ENCODE measurements at places on chromosomes 13 and 19.

GRCh38 chr13:75647126-75647784, 11.1 kb downstream of the LMO7 start:
- DNase-seq, result no peak

DNA sequence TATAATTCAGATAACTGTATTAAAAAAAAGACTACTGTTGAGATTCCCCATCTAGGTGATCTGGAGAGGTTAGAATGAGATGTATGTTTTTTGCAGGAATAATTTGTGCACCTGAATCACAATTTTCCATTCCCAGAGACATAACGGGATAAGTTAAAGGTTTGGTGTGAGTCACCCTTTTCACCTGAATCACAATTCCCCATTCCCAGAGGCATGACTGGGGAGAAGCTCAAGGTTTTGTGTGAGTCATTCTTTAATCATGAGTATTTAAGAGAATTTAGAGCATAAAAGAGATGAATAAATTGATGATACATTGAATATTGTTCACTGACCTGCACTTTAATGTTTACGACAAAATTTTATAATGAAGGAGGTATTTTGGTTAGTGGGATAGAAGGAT, 9.0 kb downstream of the OR7A5 start:
- DNase-seq, result no peak

DNA sequence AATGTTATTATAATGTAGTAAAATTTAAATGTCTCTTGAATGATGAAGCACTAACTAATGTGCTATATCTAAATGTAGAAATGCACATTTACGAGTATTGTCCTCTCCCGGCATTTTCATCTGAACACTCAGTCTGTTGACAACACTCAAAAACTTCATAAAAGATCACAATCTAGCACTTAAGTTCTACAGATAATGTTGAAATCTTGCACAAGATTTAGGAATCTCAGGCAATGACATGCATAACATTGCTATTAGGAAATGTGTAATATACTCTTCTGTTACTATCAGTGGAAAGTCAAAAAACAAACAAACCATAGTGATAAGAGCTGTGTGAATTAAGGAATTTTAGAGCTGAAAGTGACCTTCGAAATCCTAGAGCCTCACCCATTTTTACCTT, 37.5 kb upstream of the XPO4 start:
- no peak for DNase-seq

GRCh38 chr13:86090181-86090580, 291.0 kb upstream of the SLITRK6 start:
- no peak for DNase-seq

- DNase-seq, result no peak
Measured at GRCh38 chr13:28583651-28584091, 75.3 kb upstream of the POMP start.

- DNase-seq, result no peak
Measured at GRCh38 chr19:17159466-17160393, 55.4 kb upstream of the USE1 start.

DNA sequence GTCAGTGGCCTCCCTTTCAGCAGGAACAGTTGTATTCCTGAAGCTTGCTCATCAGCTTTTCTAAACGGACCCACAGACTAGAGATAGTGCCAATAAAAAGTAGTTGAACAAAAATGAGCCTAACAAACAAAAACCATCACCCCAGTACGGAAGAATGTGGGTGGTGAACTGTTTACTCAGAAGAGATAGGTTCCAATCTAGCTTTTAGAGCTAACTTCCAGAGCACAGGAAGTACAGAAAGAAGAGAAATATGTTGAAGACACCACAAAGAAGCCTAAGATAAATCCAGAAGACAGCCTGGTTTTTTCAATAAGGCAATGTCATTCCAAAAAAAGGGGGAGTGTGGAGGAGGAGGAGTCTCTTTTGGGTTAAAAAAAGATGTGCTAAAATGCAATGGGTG, 2.8 kb upstream of the LMO7 start:
- no peak for DNase-seq

- no peak for DNase-seq
Measured at GRCh38 chr19:18344582-18344950, 4.2 kb downstream of the PGPEP1 start.

DNA sequence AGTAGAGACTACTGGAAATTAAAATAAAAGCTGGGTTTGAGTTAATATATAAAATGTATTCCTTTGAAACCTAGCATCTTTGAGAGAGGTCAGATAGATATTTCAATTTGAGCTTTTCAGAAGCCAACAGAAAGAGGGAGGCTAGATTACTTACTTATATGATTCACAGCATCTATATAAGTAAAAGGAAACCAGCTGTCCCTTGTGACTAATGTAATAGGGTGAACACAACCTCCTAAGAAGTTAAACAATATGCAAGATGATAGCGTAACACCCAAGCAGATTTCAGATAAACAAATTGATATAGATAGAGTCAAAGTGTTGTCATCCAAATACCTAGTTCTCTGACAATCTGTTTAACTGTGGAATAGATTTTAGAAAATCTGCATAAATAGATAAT, 393.5 kb upstream of the GPC6 start:
- no peak for DNase-seq

GRCh38 chr19:40056505-40056904, 474 bp upstream of the ZNF780B start:
- DNase-seq, result no peak

- no peak for DNase-seq
Measured at GRCh38 chr19:3759482-3760254, 1.8 kb downstream of the APBA3 start.

DNA sequence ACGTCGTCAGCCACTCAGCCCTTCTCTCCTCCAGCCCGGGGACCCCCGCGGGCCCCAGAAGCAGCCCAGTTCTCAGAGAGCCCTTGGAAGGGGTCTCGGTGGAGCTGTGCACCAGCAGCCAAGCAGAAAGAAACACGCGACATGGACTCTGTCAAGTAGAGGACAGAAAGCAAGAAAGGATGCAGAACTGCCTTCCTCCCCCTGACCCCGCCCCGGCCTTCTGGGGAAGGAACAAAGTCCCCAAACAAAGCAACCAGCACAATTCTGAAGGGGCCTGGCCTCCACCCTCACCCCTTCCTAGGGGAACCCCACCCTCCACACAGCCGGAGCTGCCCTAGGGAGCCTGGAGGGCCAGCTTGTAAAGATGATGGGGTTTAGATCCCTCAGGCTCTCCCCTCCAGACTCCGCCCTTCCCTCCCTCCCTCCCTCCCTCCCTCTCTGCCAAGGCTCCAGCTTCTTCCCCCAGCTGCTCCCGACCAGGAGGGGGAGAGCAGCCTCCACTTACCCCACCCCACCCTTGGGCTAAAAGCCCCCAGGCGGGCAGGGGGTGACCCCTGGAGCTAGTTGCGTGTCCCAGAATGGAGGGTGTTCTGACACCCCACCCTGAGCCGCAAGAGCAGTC, 7.8 kb downstream of the LYL1 start:
- DNase-seq, result peak; percentile 29

GRCh38 chr19:2166741-2167738, 3.3 kb downstream of the DOT1L start:
- peak; percentile 66 for DNase-seq

GRCh38 chr19:952680-953444, 27.0 kb downstream of the ARID3A start:
- no peak for DNase-seq

DNA sequence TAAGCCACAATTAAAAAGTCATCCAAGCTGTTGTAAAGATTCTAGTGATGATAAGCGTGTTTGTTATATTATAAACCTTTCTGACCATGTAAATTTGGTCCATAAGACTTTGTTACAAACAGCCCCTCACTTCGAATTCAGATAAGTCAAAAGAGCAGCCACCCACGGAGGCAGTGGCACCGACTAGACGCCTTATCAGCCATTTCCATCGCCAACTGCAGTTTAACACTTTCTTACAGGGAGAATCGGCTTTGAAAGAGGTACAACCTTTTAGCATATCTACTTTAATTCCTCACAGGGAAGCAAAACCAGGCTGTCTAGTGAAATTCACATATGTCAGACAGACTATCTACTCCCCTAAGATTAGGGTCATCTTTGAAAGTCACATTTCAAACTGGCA, 47.5 kb downstream of the SOX21 start:
- DNase-seq, result no peak

GRCh38 chr13:26991508-26992181, 180.0 kb downstream of the USP12 start:
- peak; percentile 92 for DNase-seq

DNA sequence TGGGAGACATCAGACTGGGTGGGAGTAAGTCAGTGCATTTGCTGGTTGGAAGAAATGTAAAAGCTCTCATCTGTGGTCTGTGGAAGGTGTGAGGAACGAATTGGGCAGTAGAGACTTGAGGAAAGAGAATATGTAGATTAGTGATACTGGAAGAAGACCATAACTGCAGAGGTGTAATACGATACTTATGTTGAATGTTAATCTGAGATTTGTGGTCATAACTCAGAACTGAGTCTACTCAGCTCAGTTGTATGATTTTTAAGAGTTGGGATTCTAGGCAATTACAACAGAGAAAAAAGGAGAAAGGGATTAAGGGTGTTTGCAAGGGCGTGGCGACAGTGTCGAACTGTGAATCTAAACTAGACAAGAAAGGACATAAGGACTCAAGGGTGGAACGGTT, 3.2 kb upstream of the IL17D start:
- no peak for DNase-seq

GRCh38 chr13:87792878-87793277, 121.7 kb downstream of the SLITRK5 start:
- DNase-seq, result no peak

DNA sequence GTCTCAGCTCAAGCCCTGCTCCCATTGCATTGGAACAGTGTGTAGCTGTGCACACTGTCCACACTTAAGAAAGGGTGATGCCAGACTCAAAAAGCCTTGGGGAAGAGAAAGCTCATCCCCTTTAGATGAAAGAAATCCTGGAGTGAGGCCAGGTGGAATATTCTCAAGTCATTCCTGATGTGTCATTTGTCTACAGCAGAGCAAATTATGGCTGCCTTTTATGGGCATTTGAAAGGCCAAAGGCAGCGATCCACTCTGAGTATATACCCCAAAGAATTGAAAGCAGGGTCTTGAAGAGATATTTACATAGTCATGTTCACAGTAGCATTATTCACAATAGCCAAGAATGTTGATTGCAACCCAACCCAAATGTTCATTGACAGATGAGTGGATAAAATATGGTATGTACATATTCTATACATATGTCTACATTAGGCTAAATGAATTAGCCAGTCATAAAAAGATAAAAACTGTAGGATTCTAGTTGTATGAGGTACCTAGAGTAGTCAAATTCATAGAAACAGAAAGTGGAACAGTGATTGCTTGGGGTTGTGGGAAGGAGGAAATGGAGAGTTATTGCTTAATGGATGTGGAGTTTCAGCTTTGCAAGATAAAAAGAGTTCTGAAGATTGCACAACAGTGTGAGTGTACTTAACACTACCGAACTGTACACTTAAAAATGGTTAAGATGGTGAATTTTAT, 214.9 kb downstream of the KCNRG start:
- DNase-seq, result peak; percentile 59

DNA sequence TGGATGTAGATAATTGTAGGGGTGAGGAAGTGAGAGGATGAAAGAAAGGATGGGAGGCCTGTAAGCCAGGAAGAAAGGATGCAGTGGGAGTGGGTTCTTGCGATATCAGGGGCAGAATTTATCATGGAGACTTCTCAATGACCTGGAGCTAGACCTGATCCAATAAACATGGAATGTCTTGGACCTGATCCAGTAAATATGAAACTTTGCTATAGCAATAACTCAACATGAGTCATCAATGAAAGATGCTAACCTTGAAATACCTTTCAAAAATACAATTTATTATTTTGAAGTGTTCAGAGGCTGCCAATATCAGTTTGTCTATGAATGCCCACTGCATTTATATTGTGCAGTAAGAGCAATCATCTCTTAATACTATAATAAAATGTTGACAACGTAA, 279.5 kb downstream of the POU4F1 start:
- no peak for DNase-seq

GRCh38 chr13:114079601-114080536, 52.6 kb downstream of the RASA3 start:
- DNase-seq, result no peak

GRCh38 chr19:18284712-18285360, 3.4 kb upstream of the JUND start:
- no peak for DNase-seq

DNA sequence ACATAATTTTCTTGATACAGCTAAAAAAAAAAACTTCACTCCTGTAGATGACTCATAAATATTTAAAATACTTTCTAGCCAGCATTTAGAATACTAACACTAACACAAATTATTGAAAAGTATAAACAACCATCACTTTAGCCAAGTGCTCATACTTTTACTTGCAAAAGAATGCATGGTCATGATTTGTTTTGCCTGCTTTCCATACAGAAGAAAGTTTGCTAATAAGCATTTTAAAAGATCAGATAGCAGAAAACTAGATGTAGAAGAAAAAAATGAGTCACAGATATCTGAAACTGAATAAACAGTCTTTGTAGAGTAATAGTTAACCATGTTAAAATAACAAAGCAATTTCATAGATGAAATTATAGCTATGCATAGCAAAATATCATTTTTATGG, 2280.4 kb upstream of the PCDH20 start:
- DNase-seq, result no peak

DNA sequence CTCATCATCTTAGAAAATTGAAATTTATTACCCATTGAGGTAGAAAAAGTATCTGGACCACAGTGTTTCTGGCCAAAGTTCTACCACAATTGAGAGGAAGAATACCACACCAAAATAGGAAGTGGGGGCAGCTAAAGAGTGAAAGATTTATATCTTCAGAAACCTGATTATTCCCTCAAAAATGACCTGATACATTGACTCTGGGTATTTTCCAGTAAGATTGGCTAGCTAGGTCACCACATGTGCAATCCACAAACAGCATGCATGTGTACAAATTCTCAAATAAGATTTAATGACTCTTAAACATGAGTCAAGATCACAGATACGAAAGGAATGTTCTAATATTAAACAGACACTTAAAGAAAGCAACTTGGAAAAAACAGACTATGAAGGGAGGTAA, 1516.2 kb upstream of the PCDH20 start:
- DNase-seq, result no peak

GRCh38 chr19:31445406-31445805, 96.2 kb upstream of the TSHZ3 start:
- DNase-seq, result no peak

DNA sequence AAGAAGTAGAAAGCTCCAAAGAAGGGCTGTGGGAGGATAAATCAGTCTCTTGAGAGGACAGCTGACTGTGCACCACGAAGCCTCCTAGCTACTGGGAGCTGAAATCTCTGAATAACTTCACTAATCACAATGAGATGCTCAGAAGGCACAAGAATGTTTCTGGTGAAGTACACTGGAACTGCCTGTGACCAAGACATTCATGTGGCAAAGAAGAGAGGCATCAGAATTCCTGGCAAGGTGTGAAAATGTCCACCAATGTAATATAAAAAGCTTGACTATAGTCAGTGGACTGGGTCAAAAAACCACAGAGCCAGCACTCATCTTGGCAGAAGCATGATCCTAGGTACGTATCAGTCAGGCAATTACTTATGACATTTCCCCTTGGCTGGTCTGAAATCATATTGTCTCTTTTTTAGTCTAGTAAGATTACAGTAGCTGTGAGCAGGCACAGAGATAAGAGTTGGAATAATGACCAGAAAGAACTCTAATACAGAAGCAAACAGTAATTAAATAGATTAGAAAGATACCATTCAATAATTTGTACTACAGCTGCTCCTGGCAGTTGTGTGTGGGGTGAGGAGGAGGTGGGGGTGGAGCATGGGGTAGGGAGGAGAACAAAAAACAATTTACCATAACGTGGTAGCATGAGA, 434.7 kb downstream of the DIAPH3 start:
- DNase-seq, result no peak

GRCh38 chr13:113147206-113147605, 11.2 kb upstream of the PROZ start:
- no peak for DNase-seq

- DNase-seq, result no peak
Measured at GRCh38 chr13:22468045-22468444, 712.7 kb upstream of the SGCG start.

- no peak for DNase-seq
Measured at GRCh38 chr19:42427313-42427712, at the start of gene LIPE. Gene LIPE, minus strand, starts transcription at chr19:42427388. Its CDS starts 239 bp downstream, at chr19:42427149.
